ENCODE measurements at places on chromosomes 2 and 18.

DNA sequence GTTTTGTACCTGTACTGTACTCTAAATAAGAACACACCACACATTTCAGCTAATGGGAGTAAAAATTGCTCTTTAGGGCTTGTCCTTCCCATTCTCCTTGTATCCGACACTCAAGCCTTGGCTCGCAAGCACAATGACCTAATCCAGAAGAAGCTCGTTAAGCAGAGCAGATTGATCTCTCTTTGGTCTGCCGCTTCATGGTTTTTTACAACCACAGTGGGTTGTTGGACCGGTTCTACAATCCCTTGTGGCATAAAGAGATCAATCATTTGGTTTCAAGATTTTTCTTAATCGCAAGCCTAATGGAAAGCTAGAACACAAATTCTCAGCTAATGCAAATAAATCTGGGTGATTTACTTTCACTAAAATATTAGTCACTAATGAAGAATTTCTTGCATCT is 662.1 kb downstream of the LRP1B start:
- no peak for DNase-seq

DNA sequence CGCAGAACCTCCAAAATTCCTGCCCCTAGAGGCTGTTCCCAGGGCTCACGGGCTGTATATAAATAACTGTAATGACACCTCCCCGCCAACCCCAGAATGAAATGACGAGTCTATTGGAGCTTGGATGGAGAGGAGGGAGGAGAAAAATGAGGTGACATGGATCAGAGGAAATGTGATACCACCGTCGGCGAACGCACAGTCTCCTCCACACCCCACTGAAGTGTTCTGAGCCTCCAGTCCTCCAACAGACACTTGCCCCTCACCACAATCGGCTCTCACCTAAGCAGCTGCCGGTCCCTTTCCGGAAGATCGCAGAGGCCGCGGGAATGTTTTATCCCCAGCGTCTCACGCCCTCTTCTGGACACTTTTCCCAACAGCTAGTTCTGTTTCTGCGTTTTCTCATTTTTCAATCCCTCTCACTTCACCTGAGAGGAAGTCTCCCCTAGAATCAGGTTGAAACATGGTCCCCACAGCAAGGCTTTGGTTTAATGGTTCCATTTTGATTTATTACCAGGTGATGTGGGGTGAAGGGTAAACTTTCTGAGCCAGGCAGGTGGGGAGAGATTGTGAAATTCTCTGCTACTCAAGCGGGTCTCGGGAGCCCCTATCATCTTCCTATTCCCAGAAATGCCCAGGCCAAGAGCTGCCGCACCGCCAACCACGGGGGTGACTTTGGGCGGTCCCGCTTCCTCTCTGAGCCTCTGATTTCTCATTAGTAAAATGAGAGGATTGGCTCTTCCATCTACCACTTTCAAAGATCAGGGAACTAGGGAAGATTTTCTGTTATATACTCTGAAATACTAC is 9.1 kb upstream of the MYO5B start:
- DNase-seq: no peak

DNA sequence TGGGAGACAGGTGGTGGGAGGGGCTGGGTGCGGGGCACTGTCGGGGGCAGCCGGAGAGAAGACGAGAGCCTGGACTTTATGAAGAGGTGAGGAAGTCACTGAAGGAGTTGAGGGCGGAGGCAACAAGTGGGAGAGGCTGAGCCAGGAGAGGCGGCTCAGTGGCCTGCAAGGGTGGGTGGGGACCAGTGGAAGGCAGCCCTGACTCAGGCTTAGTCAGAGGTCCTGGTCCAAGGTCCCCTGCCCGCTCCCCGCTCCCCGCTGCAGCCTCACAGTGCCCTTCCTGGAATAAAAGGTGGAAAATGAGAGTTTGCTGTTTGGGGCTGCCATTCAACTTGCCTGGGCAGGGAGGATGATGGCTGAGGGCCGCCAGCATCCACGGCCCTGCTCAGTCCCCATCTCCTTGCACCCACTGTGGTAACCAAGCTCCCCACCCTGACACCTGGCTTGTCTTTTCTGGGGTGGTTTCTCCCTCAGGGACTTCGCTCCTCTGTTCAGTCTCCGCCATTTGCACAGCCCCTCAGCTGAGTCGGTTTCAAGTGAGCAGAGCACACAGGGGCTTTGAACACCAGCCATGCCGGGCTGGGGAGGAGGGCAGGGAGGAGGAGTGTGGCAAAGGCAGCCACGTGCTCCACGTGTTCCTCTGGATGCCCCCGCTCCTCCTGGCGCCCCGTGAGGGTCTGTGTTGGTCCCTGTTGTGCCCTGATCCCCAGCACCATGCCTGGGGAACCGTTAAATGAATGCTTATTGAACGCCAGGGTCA is 13.7 kb upstream of the RALB start:
- no peak for DNase-seq

GRCh38 chr2:240269380-240269779 is 128.9 kb upstream of the OTOS start:
- no peak for DNase-seq

DNA sequence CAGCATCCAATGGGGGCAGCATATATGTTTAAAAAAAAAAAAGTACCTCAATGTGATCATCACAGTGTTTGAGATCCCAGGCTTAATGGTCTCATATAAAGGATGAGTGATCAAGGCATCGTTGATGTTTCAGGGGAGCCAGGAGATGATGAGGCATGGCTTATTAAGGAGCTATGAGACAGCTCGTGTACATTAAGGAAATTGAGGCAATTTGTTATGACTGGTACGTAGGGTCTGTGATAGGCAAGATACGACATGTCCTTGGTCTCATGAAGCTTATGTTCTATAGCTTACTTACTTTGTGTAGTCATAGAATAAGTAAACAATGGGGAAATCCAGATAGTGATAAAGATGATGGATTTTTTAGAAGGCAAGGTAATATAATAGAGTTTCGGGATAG is 49.1 kb upstream of the FAM171B start:
- DNase-seq: no peak

GRCh38 chr2:14560716-14561115 is 71.8 kb upstream of the LRATD1 start:
- DNase-seq: no peak

- no peak for DNase-seq
These were observed 394.4 kb downstream of the SOCS6 start for GRCh38 chr18:70683263-70683662.

- no peak for DNase-seq
These were observed 540.0 kb upstream of the GYPC start for GRCh38 chr2:126115975-126116374.

GRCh38 chr2:77839102-77839501 is 316.9 kb upstream of the LRRTM4 start:
- DNase-seq: no peak

DNA sequence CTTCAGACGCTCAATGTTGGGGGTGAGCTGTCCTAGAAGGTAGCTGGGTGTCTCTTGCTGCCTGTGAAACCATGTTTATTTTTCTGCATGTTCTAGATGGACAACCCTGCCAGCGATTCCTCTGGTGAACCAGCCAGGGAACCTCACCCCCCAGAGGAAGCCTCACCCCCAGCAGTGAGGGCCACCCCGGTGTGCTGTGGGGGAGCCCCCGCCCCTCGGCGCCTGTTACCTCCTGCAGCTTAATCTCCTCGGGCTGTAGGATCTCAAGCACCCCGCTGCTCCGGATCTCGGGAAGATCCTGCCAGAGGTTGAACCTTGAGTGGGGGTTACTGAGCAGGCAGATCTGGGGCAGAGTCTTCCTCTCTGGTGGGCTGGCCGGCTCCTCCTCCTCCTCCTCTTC is 50.0 kb downstream of the SNORC start:
- DNase-seq: no peak

GRCh38 chr2:181780047-181780651 is 99.8 kb upstream of the NEUROD1 start:
- no peak for DNase-seq

DNA sequence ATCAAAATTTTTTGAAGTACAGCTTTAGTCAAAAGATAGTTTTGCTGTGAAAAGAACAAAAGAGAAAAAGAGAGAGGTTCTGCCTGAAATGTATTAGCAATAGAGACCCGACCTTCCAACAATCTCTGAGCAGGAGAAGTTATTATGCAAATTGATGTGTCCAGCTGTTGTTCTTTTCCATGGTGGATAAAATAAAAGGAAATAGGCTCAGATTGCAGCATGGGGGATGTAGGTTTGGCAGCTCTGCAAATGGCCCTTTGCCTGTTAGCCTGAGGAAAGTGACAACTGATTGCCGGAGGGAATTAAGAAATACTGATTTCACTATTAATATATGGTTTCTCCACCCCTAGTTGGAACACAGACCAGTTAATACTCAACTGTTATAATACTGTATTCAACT is 1283.2 kb upstream of the NXPH2 start:
- DNase-seq: no peak

- DNase-seq: no peak
These were observed 96.1 kb downstream of the ARL6IP6 start for GRCh38 chr2:152814475-152815030.

GRCh38 chr2:66575625-66576310 is 140.8 kb downstream of the MEIS1 start:
- no peak for DNase-seq

DNA sequence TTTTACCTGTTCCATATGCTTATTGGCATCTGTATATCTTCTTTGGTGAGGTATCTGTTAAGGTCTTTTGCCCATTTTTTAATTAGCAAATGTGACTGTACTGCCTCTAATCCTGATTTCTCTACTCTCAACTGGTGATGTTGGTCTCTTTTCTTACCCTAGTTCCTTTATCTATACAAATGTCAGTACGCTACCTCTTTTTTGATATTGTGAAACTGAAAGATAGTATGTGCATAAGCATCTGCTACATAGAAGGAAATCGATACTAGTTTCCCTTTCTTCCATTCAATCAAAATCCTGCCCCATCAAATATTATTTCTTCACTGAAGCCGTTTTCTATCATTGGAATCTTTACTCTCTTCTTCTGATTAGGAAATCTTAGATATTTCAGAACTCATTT is 194.9 kb upstream of the SPOPL start:
- DNase-seq: no peak

GRCh38 chr2:68880213-68880612 is 9.0 kb upstream of the BMP10 start:
- no peak for DNase-seq

- DNase-seq: no peak
These were observed 15.6 kb downstream of the SUCLG1 start for GRCh38 chr2:84443477-84443876.

DNA sequence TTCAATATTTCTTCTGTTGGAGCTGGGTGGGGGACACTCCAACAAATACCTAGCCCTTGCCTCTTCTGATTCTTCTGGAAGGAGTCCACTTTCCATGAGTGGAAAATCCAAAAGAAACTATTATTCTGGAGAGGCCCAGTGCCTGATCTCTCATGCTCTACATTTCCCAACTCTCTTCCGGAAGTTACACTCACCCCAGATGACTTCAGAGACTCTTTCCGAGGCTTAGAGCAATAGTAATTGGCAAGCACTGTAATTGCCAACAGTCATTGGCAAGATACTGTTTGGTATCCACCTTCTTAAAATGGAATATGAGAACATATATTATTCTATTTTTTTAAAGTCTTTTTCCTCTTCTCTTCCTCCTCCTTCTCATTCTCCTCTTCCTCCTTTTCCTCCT is 60.5 kb upstream of the CYRIA start:
- no peak for DNase-seq

Data from activated T-helper 1 cell treated with Interleukin-2 at 50 U/mL for 16 hours (primary cell).